Panc1 (cell line): ENCODE measurements at places on chromosomes 1 and 21. TPM values are rescaled to one million over a fixed set of nuclear protein-coding genes. Genes with fewer than 3 reads are reported as not detected.

Gene PIGC
- total RNA-seq: 23.6 TPM

Gene HCN3
- 7.8 TPM for total RNA-seq

Gene LCE3E
- total RNA-seq: not detected

Gene FBXO44
- 70.8 TPM for total RNA-seq

Gene GBP2
- 3.0 TPM for total RNA-seq

Gene PROK1
- total RNA-seq: not detected

Gene LCE2D
- total RNA-seq: not detected

GRCh38 chr1:192088496-192088895 is 69.8 kb upstream of the RGS18 start:
- H3K27ac ChIP-seq: no peak overlapping the region
- H3K4me3 ChIP-seq: no peak overlapping the region
- H3K27me3 ChIP-seq: no peaks in the 10 kb centered on the region
- no peaks in the 10 kb centered on the region for H3K36me3 ChIP-seq
- no peaks in the 10 kb centered on the region for H3K4me1 ChIP-seq
- DNase-seq: no peak

GRCh38 chr1:174265282-174265681 is 106.0 kb downstream of the RABGAP1L start:
- no peaks in the 10 kb centered on the region for H3K27me3 ChIP-seq
- DNase-seq: no peak
- no peak overlapping the region for H3K27ac ChIP-seq
- no peaks in the 10 kb centered on the region for H3K4me1 ChIP-seq

GRCh38 chr1:1876335-1876930 is 14.5 kb downstream of the GNB1 start:
- H3K4me1 ChIP-seq: peaks cover 12% of the 10 kb centered on the region
- H3K4me3 ChIP-seq: no peak overlapping the region
- no peaks in the 10 kb centered on the region for H3K36me3 ChIP-seq
- no peak overlapping the region for H3K27ac ChIP-seq
- H3K27me3 ChIP-seq: no peaks in the 10 kb centered on the region

GRCh38 chr1:21139601-21140000 is 37.1 kb downstream of the EIF4G3 start:
- no peaks in the 10 kb centered on the region for H3K36me3 ChIP-seq
- H3K4me3 ChIP-seq: no peak overlapping the region
- no peaks in the 10 kb centered on the region for H3K4me1 ChIP-seq
- DNase-seq: no peak
- H3K27me3 ChIP-seq: no peaks in the 10 kb centered on the region
- no peak overlapping the region for H3K27ac ChIP-seq

- no peak overlapping the region for H3K4me3 ChIP-seq
- no peak for DNase-seq
- H3K27me3 ChIP-seq: no peaks in the 10 kb centered on the region
- no peak overlapping the region for H3K27ac ChIP-seq
- H3K36me3 ChIP-seq: no peaks in the 10 kb centered on the region
Measured at GRCh38 chr1:106995970-106996369, 60.5 kb upstream of the PRMT6 start.

DNA sequence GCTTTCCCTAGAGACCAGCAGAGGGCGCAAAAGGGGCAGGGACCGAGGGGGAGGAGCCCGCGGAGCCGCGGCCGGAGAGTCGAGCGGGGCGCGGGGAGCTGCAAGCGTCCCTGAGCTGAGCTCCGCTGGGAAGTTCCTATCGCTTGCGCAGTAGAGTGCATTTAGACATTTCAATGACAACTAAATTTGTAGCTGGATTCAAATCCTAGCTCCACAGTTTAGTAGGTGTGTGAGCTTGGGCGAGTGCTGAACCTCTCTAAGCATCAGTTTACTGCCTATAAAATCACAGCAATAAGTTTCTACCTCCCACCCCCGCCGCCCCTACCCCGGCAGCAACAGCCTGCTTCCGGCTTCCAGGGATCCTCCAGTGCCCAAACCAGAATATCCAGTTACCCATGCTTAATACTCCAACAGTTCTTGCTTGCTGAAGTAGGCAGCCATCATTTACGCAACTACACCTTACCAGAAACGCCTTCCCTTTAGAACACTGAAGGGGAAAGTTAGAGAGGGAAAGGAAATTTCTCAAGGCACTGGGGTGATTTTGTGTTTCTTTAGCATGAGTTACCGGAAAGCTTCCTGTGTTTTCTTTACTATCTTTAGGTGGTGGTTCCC is 9.1 kb downstream of the TLR5 start:
- H3K36me3 ChIP-seq: no peaks in the 10 kb centered on the region; the same call in 1 of the 2 replicates
- H3K27ac ChIP-seq: no peak overlapping the region
- peaks cover 9% of the 10 kb centered on the region for H3K4me1 ChIP-seq
- H3K27me3 ChIP-seq: peaks cover 22% of the 10 kb centered on the region
- no peak for DNase-seq

GRCh38 chr1:206971029-206971655 is 882 bp upstream of the FCAMR start:
- no peak overlapping the region for H3K4me3 ChIP-seq
- no peak for DNase-seq
- H3K27ac ChIP-seq: no peak overlapping the region
- peaks cover 19% of the 10 kb centered on the region for H3K27me3 ChIP-seq
- H3K36me3 ChIP-seq: no peaks in the 10 kb centered on the region

DNA sequence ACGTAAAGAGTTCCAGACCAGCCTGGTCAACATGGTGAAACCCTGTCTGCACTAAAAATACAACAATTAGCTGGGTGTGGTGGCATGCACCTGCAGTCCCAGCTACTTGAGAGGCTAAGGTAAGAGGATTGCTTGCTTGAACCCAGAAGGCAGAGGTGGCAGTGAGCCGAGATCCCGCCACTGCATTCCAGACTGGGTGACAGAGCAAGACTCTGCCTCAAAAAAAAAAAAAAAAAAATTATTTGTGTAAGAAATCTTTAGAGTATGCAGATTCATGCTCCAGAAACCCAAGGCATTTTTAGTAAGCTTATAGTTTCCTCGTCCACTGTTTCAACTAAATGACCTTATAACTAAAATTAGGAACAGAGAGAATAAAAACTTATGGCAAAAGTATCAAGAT is 51.3 kb downstream of the ABL2 start:
- no peak overlapping the region for H3K27ac ChIP-seq
- no peaks in the 10 kb centered on the region for H3K36me3 ChIP-seq
- no peak for DNase-seq
- H3K4me1 ChIP-seq: no peaks in the 10 kb centered on the region
- H3K4me3 ChIP-seq: no peak overlapping the region

- no peaks in the 10 kb centered on the region for H3K27me3 ChIP-seq
- no peaks in the 10 kb centered on the region for H3K4me1 ChIP-seq
- no peaks in the 10 kb centered on the region for H3K36me3 ChIP-seq
Measured at GRCh38 chr1:172698224-172698623, 39.3 kb downstream of the FASLG start.

GRCh38 chr1:58465825-58466629 is 80.5 kb downstream of the OMA1 start:
- no peaks in the 10 kb centered on the region for H3K27me3 ChIP-seq
- no peak for DNase-seq
- H3K36me3 ChIP-seq: no peaks in the 10 kb centered on the region
- H3K4me3 ChIP-seq: no peak overlapping the region
- no peak overlapping the region for H3K27ac ChIP-seq

DNA sequence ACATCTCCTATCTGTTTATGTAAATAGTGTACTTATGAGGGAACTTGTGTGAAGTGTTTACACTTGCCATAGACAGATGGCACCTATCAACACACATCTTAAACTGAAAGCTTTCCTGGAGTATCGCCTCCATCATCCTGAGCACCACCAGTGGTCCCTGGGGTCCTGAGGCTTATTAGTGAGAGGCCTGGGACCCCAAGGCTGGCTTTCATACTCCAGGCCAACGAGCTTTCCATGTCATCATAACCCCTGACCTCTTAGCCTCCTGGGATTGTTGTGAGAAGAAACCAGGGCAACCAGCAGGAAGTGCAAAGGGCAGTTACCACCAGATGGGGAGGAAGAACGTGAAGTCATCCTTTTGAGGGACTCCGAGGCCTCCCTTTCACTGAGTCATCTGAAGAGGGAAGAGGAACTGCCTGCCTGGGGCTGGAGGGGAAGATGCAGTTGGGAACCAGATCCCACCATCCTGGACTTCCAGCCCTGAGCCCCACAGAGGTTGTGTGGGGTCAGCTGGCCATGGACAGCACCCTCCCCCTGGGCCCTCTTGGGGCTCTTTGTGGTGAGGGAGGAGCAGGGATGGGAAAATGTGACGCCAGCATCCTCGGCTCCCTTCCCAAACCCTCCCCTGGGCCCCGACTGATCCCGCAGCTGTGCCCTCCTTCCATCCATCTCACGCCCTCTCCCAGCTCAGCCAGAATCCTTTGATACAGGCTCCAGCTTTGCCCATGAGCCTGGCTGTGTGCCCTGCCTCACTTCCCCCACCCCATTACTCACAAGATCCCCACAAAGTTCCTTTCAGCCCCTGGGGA is 5.8 kb downstream of the INKA2 start:
- H3K36me3 ChIP-seq: no peaks in the 10 kb centered on the region
- no peak overlapping the region for H3K4me3 ChIP-seq
- H3K4me1 ChIP-seq: no peaks in the 10 kb centered on the region
- no peaks in the 10 kb centered on the region; the same call in 1 of the 2 replicates for H3K27me3 ChIP-seq
- no peak overlapping the region for H3K27ac ChIP-seq
- no peak for DNase-seq

- no peaks in the 10 kb centered on the region for H3K27me3 ChIP-seq
- no peak overlapping the region for H3K4me3 ChIP-seq
- no peak overlapping the region for H3K27ac ChIP-seq
- no peaks in the 10 kb centered on the region for H3K36me3 ChIP-seq
- DNase-seq: no peak
Measured at GRCh38 chr21:14737922-14738321, 191.8 kb upstream of the SAMSN1 start.

DNA sequence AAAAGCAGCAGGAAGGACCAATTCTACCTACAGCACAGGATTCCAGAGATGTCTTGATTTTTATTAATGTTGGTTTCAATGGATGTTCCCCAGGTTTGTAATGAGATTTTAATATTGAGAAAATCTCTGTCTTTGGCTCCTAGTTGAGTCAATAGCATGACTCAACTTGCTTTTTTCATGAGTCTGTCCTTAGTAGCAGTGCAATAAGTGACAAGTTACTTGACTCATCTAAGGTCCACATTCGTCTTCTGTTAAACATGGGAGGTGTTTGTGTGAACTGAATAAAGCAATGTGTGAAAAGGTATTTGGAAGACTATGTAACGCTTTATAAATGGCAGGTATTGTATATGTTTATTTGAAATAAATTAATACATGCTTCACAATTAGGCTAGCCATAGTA is 645.0 kb upstream of the PTBP2 start:
- no peaks in the 10 kb centered on the region for H3K4me1 ChIP-seq
- H3K27me3 ChIP-seq: no peaks in the 10 kb centered on the region

DNA sequence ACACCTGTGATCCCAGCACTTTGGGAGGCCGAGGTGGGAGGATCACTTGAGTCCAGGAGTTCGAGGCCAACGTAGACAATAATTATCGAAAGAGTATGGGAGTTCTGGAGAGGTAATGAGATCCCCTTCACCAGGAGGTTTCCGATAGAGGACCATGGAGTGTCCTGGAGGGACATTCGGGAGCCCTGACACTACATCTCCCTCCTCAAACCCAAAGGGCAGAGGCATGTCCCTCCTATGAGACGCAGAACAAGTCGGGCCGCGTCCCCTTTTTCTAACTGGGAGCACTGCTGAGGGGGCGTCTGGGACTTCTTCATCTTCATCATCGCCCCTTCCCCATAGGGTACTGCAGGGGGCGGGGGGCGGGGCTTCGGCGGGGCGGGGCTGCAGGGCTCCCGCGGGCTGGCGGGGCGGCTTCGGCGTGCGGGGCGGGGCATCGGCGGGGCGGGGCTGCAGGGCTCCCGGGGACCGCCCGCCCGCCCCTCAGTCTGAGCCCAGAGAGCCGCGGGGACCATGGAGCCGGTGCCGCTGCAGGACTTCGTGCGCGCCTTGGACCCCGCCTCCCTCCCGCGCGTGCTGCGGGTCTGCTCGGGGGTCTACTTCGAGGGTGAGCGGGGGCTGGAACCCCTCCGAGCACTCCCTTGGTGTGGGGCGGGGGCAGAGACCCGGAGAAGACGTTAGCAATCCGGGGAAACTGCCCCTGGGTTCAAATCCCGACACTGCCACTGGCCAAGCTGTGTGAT is at the start of gene THEMIS2:
Gene THEMIS2, plus strand, starts transcription at position 486 of the 743 bp plus-strand sequence. Its CDS starts 28 bp downstream, at position 514.
- H3K4me3 ChIP-seq: peak within 1 kb of the TSS; percentile 61
- H3K27me3 ChIP-seq: no peaks in the 10 kb centered on the region
- peak within 1 kb of the TSS; percentile 31 for H3K27ac ChIP-seq
- no peaks in the 10 kb centered on the region; the same call in none of the 2 replicates for H3K4me1 ChIP-seq
- DNase-seq: no peak

DNA sequence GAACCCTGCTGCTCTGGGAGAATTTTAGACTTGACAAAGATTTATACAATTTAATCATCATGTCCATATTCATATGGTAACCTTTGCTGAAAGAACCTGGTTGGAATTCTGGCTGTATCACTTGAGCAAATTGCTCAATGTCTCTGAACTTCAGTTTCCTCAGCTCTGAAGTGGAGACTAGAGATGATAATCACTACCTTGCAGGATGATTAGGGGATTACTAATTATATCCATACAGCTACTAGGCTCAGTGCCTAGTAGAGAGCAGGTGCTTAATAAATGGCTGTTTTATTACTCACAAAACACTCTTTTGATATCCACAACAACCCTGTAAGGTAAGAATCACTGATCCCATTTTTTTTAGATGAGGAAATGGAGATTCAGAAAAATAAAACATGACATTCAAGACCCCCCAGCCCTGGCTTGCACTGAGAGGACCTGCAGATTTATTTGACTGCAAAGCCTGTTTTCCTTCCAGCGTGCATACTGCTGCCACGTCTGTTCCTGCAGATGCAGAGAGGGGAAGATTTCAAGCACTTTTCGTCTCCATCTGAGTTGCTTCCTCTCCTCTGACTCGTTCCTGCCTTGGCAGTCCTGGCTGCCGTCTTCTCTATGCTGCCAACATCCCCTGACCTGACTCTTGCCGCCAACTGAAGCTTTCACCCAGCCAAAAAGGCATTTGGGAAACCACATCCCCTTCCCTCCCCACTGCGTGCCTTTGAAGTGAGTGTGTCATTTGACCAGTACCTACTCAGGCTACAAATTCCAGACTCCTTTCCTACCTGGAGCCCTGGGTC is 203.0 kb downstream of the PLPP3 start:
- no peak overlapping the region for H3K4me3 ChIP-seq
- no peak overlapping the region for H3K27ac ChIP-seq
- no peak for DNase-seq
- H3K27me3 ChIP-seq: no peaks in the 10 kb centered on the region
- no peaks in the 10 kb centered on the region for H3K4me1 ChIP-seq

DNA sequence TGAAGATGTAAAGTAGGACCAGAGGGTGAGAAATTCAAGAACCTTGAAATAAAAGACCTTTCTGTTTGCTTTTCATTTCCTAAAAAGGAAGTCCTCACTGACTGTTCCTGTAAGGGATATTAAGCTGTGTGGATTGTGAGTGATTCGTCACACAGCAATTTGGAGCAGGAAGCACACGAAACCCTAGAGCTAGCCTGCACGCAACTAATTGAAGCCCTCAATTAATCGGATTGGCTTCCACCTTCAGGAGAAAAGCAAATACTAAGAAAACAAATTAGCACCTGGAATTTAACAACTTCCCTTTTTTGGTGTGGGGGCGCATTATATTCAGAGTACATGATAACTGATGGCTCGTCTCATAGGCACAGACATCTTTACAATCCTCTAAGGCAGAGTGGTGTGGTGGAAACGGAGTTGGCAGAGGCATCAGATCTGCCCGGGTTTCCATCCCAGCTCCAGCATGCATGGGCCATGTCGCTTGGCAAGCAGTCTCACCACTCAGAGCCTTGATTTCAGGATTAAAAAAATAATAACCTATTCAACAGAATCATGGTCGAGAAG is 95.2 kb downstream of the KCNJ15 start:
- H3K27ac ChIP-seq: no peak overlapping the region
- no peaks in the 10 kb centered on the region; the same call in 1 of the 2 replicates for H3K27me3 ChIP-seq
